ENCODE measurements at places on chromosomes 3 and 15.

DNA sequence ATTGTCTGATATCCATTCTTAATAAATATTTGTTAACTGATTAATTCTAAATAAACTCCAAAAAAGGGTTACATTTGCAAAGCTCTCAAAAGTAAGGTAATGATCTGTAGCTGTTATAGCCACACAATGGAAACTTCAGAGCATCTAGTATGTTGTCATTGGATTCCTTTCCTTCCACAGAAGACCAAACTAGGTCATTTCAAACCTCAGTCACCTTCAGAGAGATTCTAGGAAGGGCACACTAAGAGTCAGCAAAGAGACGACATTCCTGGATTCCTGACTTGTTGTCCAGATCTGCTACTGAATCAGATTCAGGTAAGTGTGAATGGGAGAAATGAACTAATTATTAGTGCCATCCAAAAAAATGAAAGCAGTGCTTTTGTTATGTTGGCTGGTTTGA lies 3.0 kb upstream of the COL8A1 start:
- no peak for DNase-seq

DNA sequence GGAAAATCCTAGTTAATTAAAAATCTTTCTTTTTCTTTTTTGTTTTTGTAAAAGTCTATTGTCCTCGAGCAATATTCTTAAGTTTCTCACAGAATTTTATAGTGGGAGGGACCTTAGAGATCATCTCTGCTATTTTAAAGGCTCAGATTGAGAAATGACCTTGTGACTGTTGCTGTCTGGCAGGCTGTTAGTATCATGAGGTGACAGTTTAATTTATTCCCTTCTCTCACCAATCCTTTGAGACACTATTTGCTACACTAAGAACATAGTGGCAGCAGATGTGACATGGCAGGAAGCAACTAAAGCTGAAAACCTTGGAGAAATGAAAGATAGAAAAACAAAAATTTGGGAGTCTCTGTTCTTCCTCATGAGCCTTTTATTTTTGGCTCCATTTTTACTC lies 24.9 kb downstream of the APPL1 start:
- DNase-seq: no peak

GRCh38 chr3:61563313-61564271 lies 2.2 kb downstream of the PTPRG start:
- DNase-seq: no peak

GRCh38 chr3:13045904-13046568 lies 27.2 kb downstream of the IQSEC1 start:
- DNase-seq: no peak

DNA sequence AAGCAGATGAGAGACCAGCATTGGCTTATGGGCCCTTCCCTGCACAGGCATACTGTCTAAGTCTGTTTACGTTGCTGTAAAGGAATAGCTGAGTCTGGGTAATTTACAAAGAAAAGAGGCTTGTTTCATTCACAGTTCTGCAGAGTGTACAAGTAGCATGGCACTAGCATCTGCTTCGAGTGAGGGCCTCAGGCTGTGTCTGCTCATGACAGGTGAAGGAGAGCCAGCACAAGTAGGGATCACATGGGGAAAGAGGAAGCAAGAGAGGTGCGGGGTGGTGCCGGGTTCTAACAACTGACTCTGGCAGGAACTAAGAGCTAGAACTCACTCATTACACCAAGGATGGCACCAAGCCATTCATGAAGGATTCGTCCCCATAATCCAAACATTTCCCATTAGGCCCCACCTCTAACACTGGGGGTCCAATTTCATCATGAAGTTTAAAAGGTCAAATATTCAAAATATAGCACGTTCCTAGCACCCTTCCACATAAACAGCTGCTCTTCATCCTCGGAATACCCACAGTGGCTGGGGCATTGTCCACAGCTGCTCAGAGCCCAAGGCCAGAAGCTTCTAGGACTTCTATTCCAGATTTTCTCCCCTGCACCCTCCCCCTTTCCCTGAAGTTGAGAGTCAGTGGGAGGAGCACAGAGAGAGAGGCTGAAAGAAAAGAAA lies 5.6 kb downstream of the RTP3 start:
- no peak for DNase-seq

- DNase-seq: no peak
Measured at GRCh38 chr15:65249641-65250040, 37.0 kb downstream of the PARP16 start.

DNA sequence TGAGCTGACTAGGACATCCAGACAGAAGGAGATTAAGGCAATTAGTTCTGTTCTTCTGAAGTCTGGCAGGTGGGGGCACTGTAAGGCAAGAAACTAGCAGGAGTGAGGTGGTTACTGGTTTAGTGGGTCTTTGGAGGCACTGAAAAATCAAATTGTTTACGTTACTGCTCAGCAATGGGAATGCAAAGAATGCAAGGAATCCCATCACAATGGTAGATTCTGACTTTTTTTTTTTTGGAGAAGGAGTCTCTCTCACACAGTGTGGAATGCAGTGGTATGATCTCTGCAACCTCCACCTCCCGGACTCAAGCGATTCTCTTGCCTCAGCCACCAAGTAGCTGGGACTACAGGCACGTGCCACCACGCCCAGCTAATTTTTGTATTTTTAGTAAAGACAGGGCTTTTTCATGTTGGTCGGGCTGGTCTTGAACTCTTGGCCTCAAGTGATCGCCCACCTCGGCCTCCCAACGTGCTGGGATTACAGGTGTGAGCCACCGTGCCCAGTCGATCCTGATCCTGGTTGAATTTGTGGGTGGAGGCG lies 16.4 kb downstream of the FAM107A start:
- DNase-seq: peak; percentile 42

DNA sequence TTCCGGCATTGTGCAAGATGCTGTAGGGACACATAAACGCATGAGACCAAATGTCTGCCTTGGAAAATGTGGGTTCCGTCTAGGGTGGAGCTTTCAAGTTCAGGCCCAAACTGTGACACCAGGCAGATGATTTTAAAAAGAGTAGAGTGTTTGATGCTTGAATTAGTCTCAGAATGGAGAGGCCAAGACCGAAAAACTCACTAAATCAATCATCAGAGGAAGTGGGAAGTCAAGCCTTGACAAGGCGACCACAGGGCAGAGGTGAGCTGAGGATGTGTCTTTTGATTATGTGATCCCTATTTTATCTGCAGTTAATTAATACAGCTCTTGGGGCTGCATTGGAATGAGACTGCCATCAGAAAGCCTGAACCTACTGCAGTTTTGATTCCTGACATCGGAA lies 275.4 kb downstream of the ABHD5 start:
- no peak for DNase-seq

DNA sequence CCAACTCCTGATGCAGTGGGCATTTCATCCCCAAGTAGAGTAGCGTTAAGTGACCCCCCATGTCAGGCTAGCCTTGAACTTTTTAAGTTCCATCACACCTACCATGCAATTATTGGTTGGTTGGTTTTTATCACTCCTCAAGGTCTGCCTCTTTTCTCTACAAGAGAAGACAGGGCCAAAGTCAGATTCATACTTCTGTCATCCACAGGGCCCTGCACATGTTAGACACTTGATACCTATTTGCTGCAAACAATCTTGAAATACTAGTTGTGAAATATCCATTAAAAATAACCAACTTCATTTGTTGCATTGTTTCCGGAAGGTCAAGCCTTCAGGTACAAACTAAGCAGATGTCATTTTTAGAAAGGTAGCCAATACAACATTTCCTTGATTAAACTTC lies 1.2 kb downstream of the CMSS1 start:
- DNase-seq: no peak

DNA sequence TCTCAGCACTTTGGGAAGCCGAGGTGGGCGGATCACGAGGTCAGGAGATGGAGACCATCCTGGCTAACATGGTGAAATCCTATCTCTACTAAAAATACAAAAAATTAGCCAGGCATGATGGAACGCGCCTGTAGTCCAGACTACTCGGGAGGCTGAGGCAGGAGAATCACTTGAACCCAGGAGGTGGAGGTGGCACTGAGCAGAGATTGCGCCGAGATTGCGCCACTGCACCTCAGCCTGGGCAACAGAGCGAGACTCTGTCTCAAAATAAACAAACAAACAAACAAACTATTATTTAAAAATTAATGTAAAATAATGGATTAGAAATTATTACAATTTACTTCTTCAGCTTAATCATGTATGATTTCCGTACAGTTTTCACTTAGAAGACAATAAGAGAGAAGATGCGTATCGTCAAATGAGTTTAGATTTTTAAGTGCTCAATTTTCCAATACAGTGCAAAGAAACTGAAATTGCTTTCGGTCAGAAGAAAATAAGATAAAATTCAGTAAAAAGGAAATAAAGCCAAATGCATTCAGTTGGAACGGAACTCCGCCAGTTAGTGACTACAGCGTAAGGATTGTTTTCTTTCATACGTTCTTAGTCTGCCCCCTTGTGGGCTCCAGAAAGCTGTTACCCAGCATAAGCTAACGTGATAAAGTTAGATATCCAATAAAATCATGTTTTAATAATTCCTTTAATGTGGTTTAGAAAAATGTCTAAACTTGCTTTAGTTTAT lies 24.8 kb downstream of the AADAC start:
- peak; percentile 27 for DNase-seq

DNA sequence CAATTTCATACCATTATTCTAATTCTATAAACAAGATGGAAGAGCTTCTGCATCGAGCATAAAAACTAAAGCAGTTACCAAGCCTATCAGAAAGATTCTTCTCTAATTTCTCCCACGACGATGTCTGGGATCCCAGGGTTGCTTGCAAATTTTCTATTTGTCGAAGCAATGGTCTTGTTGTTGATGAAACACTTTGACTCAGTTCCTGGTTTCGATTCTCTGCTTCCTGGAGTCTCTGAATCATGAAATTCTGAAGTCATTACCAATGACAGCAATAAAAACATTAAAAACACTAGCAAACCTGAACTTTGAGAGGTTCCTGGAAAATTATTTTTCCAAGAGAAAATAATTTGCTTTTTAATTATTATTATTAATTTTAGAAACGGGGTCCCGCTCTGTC lies 18.7 kb downstream of the TMF1 start:
- DNase-seq: no peak

DNA sequence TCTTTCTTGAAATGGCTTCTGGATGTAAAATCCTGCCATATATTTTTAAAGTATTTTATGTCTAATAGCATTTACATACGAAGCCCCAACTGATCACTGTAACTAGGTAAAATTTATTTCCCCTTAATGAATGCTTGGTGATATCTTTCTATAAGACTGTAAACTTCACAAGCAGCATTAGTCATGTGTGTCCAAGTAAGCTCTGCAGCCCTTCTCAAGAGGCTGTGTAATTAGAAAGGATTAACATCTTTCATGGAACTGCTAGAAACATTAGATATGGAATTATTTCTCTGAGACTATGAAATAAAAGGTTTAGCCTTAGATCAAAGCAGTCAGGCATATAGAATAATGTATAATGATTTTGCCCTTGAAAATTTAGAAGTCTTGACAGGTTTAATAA lies 143.3 kb downstream of the EPHA3 start:
- no peak for DNase-seq

DNA sequence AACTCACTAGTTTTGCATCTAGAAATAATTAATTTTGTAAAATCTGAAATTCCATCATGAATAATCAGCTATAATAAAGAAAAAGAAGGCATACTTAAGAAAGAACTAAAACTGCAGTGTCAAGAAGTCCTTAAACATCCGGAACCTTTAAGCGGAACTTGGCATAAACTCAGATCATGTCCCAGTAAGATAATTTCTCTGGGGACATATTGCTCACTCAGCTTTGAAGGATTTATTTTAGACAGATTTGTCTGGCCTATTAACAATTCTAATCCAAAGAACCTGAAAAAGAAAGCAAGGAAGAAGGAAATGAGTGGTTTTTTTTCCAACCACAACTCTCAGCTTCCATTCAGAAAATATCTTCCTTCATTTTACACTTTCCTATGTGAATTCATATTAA lies 850.3 kb downstream of the ROBO1 start:
- no peak for DNase-seq

GRCh38 chr15:49789436-49789835 lies 168.6 kb downstream of the DTWD1 start:
- DNase-seq: no peak

- no peak for DNase-seq
Measured at GRCh38 chr15:95302206-95302605, 1028.3 kb upstream of the NR2F2 start.

GRCh38 chr3:47404955-47405790 lies 24.4 kb downstream of the PTPN23 start:
- no peak for DNase-seq

GRCh38 chr3:151328298-151328995 lies 902 bp downstream of the P2RY13 start:
- DNase-seq: no peak

- no peak for DNase-seq
Measured at GRCh38 chr15:31343831-31344230, 17.2 kb downstream of the KLF13 start.
